ENCODE measurements at places on chromosomes 4 and X.

- DNase-seq, result no peak
These were observed 42.9 kb downstream of the EVC start for GRCh38 chr4:5753766-5754528.

- no peak for DNase-seq
These were observed 15.7 kb downstream of the CCKAR start for GRCh38 chr4:26474551-26474950.

- DNase-seq, result no peak
These were observed 102.1 kb upstream of the LRPAP1 start for GRCh38 chr4:3634281-3634857.

DNA sequence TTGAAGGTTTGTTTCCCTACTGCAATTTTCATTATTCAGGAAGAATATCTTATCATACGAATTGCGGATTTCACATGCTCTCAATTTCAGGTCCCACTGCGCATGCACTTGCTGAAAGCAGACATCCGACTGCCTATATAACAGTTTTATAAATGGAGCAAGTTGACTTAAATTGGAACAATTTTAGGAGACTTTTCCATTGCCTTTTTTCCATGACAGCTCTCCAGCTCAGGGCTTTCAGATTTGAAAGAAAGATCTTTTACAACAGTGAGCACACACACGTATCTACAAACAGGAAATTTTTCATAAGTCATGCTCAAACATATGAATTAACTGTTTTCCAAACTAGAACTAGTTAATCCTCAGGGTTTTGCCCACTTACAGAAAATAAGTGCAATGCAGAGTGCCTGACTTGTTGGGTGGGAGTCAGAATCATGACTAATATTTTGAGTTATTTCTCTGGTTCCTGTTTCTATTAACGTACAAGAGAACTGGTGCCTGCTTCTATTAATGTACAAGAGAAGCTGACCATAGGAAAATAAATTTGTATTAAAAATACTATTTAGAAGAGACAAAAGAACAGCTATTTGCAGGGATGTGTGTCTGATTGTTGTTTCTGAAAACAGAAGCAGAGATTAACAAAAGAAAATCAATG is 137.9 kb downstream of the GPC3 start:
- DNase-seq, result no peak

GRCh38 chr4:79662651-79663050 is 254.6 kb upstream of the GK2 start:
- DNase-seq, result no peak

DNA sequence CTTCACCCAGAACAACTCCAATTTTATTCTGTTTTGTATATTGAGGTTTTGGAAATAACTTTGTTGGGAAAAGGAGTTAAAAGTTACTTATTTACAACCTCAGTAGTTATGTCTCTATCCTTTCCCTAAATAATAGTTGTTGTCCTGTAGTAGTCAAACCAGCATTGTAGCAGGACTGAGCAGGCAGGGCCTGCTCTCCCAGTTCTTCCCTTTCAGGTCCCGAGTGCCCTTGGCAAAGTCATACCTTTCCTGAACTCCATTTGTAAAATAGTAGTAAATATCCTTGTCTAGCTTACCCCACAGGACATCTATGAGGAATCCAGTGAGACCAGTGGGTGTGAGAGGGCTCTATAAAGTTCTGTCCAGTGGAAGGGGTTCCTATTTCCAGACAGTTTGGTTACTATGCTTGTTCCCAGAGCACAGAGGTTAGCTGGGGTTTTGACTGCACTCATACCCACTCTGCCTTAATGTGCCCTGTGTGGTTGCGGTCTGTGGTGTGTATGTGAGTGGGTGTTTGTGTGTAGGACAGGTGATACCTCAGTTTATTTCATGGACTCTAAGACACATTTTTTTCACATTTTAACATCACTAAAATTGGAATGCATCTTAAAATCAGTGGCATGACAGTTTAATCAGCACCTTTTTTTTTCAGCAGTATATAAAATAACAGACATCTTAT is 136.3 kb downstream of the AMMECR1 start:
- no peak for DNase-seq

- DNase-seq, result no peak
These were observed 7.4 kb downstream of the DOK7 start for GRCh38 chr4:3470244-3471097.

- DNase-seq, result no peak
These were observed 239.9 kb downstream of the MAML3 start for GRCh38 chr4:139913995-139914598.

DNA sequence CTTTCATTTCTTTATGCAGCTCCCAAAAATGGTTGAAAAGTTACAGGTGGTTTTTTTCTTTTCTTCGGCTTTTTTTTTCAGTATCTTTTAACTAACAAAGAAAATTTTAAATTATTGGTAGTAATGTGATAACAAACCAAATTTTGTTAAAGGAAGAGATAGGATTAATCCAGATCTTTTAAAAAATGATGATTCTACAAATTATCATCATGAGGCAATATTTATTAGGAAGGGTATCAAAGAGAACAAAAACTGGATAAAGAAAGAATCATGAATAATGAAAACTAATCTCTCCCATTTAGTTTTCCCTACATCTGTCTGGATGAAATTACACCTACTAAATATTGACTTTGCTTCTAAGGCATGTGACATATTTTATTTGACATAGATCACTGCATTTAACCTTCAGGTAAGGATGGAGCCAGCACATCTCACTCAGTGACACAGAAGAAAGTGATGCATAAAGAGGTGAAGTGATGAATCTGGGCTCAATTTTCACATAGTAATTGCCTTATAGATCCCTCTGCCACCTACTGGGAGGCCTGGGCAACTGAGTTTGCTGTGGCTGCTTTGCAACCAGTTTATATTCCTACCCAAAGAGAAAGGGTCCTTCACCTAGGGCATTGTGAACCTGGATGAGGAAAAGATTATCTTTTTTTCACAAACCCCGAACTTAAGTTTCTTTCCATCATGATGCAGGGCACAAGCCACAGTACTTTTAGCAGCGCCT is 155.6 kb downstream of the HNRNPD start:
- no peak for DNase-seq

- no peak for DNase-seq
These were observed 2.7 kb downstream of the GEMIN8 start for GRCh38 chrX:14027036-14027435.

- no peak for DNase-seq
These were observed 406.8 kb downstream of the PCDH7 start for GRCh38 chr4:31126881-31127398.

DNA sequence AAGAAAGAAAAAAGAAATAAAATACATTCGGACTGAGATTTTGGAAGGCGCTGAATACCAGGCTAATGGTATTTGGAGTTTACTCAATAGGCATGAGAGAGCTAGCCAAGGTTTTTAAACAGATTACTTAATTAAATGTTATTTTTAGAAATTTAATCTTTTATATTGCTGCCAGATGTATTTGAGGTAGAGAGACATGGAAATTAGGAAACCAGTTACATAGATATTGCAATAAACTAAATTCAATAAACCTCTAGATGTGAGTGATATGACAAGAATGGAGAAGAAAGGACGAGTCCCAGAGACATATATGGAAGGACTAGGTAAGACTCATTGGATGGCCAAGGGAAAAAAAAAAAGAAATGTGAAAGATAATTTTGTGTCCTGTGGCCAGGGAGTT is 38.5 kb upstream of the IL13RA1 start:
- DNase-seq, result no peak

DNA sequence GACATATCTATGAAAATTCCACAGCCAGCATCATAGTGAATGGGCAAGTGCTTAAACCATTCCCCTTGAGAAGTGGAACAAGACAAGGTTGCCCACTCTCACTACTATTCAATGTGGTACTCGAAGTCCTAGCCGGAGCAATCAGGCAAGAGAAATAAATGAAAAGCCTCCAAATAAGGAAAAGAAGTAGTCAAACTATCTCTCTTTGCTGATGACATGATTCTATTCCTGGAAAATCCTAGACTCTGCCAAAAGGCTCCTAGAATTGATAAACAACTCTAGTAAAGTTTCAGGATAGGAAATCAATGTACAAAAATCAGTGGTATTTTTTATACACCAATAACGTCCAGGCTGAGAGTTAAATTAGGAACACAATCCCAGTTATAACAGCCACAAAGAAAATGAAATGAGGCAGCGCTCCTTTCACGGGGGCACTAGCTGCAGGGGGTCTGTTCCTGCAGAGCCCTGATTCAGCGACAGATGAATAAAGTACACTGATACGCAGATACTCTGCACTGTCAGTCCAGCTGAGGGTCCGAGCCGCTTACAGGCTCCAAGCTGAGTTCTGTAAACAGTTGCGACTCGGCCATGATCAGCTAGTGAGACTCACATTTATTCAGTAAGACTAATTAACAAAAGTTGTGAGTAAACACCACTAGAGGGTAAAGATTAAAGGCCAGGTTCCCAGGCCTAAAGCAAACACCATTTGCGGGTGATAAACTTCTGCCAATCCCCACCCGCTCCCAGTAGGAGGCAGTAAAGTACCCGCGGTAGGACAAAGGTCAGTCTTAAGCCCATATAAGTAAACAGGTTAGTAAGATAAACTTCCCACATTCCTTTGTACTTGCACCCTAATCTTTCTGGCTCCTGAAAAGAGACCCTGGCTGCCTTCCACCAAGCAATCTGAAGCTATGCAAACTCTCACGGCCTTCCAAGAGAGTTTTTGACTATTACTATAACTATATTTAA is 290.6 kb upstream of the GRID2 start:
- no peak for DNase-seq

DNA sequence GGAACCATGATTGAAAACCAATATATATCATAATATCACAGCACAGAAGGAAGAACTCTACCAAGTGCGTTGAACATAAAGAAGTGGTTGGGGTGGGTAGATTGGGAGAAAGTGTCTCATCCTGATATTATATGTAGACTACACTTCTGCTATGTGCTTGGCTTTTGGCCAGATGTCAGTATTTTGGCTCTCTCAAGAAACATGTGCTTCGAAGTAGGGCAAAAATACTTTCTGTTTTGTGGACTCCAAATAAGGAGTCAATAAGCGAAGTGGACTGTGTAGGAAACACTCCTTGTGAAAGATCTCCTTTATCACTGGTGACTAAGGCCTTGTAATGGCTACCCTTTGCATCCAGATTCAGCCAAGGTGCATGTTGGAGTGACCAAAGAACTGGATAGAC is 7.8 kb upstream of the HPSE start:
- no peak for DNase-seq

- no peak for DNase-seq
These were observed 64.4 kb upstream of the SLC7A3 start for GRCh38 chrX:70995338-70995737.

- DNase-seq, result no peak
These were observed 3.2 kb downstream of the SEL1L3 start for GRCh38 chr4:25859429-25860148.

GRCh38 chrX:103614999-103615398 is 7.2 kb downstream of the TCEAL3 start:
- no peak for DNase-seq

- no peak for DNase-seq
These were observed 17.5 kb upstream of the MSANTD1 start for GRCh38 chr4:3231471-3231870.

- no peak for DNase-seq
These were observed 37.6 kb downstream of the SLC7A11 start for GRCh38 chr4:138204507-138204906.

DNA sequence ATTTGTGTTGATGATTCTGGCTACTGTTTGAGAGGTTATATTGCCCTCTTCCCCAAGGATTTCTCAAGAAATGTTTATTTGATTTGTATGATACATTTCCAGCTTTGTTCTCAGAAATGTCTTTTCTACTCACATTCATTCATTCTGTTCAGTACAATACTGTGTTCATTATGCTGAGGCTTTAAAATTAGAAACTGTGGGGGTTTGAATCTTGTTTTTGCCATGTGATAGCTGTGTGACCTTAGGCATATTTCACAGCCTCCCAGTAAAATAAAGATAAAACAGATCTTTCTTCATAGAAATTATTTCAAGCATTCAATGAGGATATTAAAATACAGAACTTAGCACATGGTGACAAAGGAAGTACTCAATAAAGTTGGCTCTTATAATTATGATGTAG is 123.9 kb downstream of the DMD start:
- DNase-seq, result no peak

DNA sequence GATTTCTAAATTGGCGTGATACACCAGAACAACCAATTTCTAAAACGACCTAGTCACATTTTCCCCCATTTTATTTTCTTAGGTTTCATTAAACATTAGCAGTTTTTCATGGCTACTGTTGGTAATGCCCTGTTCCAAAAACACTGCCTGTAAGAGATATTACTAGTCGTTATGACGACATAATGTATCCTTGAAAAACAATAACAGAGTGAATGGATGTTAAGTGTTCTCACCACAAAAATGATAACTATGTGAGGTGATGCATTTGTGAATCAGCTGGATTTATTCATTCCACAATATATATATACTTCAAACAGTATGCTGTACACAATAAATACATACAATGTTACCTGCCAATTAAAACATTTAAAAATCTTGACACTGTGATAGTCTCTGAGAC is 1147.6 kb upstream of the PCDH10 start:
- no peak for DNase-seq

DNA sequence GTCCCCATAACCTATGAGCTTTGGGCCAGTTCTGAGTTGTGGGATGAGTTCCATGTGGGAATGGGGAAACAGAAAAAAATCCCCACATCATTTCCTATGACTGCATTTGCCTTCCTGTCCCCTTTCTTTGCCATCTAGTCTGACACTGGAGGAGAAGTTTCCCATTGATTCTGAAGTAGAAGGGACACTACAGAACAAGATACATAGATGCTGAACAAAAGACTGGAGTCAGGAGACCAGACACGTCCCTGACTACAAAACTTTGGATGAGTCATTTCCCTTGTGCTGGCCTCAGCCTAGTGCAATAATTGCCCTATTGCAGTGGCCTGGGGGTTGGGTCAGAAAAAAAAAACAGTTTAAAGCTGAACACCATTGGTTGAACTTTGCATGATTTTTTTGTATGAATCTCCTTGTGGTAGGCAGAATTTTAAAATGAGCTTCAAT is 22.1 kb downstream of the BEX3 start:
- DNase-seq, result no peak

DNA sequence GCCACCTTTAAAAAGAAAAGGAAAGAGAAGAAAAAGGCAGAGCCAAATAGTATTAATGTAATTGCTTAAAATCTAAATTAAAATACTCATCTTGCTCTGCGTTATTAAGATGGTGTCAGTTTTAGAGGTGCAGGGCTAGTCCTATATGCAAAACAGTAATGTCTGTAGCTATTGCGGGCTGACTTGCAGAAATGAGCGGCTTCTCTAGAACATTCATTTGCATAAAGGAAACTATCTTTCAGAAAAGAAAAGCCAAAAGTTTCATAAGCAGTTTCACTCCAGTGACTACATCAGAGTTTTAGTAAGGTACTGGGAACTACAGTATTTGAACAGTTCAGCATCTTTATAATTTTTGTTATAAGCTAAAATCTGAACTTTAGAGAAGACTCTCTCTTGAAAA is 6.0 kb downstream of the SMAD1 start:
- DNase-seq, result no peak

DNA sequence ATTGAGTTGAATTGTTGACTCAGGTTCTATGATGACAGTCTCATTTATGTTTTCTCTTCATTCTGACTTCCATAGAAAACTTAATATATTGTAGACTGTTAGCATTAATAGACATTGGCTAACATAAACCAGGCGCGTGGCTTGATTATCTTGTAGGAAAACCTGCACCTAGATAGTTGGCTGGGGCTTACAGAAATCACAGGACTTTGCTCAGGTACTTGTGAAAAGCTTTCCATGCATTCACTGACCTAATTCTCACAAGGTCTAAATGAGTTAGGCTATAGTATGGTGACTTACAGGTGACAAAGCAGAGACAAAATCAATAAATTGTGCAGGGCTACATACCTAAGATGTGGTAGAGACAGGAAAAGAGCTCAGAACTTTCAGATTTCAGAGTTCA is 212.8 kb downstream of the GPAT3 start:
- no peak for DNase-seq

- no peak for DNase-seq
These were observed 30.5 kb upstream of the COL25A1 start for GRCh38 chr4:109332926-109333464.

All from stimulated activated CD8-positive, alpha-beta memory T cell treated with anti-CD3 and anti-CD28 coated beads, Interleukin-7, amount 100 ng/mL, for 1 hour (primary cell).